MG63 (cell line): ENCODE measurements at places on chromosomes 4 and X. TPM values are rescaled to one million over a fixed set of nuclear protein-coding genes. Genes with fewer than 3 reads are reported as not detected.
A peak's percentile ranks its signal among the peaks of the same experiment; 100 is the strongest.

DNA sequence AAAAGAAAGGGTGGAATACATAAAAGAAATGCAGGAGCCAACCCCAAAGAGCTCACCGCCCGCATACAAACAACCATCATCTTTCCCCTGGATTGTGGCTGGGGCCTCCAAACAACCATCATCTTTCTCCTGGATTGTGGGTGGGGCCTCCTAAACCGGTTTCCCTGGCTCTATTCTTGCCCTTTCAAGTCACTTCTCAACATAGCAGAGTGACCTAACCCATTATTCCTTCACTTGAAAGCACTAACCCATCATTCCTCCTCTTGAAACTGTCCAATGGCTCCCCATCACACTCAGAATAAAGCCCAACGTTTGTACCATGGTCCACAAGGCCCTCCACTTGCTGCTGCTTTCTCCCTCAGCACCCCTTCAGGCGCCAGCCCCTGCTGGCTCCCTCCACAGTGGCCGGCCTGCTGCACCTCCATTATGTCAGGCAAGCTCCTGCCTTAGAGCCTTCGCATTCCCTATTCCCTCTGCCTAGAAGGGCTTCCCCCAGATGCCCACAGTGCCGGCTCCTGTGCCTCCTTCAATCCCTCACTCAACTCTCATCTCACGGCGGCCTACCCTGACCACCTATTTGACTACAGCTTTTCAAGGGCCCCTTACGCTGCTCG is 24.1 kb downstream of the SMIM43 start:
- no peak for DNase-seq

DNA sequence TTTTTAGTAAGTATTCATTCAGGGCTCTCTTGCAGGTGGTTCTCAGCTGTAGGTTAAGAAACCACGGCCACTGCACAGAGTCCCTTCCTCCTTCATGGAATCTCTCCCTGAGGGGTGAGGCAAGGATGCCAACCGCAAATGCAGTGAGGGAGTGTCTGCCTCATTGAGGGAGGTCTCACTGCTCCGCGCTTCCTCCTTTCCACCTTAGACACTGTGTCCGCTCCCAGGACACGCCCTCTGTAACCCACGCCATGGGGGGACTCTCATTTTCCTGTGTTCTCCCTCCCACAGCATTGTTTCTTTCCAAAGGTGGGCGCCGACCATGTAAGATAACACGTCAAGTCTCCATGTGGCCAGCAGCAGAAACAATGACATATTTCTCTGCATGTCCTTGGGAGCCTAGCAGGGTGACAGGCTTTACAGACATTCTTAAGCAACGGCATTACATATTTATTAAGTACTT is 63.2 kb downstream of the SEPSECS start:
- no peak for DNase-seq

DNA sequence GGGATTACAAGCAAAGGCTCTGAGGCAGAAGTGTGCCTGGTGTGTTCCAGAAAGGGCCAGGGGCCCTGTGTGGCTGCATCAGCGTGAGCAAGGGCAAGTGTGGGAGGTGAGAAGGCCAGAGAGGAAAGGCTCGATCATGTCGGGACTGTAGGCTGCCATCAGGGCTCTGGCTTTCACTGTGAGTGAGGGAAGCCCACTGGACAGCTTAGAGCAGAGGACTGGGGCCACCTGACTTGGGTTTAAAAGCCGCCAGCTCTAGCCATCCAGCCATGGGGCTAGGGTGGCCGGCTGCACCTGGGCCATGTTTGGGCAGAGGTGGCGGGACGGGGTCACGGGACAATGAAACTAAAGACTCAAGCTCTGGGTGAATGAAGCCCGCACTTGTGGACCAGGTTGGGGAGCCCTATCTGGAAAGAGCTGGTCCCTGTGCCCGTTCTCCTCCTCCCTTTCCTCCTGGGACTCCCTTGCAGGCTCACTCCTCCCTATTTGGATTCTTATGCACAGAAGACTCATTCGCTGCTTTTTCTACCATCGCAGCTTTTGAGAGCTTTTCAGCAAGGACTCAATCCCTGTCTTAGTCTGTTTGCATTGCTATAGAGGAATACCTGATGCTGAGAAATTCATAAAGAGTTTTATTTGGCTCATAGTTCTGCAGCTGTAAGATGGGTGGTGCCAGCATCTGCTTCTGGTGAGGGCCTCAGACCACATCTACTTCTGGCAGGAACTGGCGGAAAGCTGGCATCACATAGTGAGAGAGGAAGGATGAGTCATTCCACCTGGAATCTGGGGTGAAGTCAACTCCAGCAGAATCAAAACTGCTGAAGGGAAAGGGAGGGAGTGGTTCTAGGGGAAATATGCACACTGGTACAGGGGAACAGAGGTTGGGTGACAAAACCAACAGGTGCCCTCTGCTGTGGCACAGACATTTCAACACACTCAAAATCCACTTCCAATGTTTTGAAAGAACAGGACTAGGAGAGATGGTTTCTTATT is 15.3 kb downstream of the CTAG1B start:
- DNase-seq = peak; percentile 87

GRCh38 chr4:152099555-152099954 is 338.7 kb upstream of the GATB start:
- no peak for DNase-seq

DNA sequence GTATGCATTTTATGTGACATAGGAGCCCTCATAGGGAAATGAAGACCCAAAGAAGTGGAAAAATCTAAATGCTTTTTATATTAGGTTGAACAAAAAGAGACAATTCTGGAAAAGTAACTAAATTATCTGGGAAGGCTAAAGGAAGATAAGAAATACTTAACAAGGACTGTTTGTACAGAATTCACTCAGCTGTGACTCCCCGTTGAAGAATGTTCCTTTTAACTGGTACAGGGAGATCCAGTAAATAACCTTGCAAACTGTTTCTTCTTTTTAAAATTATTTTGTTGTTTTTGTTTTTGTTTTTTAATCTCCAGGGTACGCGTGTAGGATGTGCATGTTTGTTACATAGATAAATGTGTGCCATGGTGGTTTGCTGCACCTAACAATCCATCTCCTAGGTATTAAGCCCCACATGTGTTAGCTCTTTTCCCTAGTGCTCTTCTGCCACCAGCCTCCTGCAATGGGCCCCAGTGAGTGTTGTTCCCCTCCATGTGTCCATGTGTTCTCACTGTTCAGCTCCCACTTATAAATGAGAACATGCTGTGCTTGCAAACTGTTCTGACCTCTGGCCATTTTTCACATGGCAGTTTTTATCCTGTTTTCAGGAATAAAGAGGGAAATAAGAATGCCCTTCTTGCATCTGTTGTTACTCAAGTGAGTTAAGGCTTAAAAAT is 81.7 kb downstream of the PWWP3B start:
- DNase-seq = no peak

DNA sequence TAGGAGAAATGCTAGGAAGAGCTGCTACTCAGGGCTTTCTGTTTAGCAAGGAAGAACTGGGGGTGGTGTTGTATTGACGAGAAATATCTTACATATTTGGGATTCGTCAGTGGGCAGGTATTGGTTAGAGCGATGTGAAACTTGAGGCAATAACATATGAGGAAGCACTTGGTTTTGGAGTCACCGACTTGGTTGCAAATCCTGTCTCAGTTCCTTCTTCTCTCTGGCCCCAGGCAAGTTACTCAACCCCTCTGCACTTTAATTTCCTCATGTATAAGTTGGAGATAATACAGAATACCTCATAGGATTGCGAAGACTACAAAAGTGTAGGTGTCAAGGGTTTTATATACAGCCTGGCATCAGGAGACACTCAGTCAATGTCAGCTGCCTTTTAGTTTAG is 34.1 kb downstream of the GPAT3 start:
- DNase-seq = no peak

DNA sequence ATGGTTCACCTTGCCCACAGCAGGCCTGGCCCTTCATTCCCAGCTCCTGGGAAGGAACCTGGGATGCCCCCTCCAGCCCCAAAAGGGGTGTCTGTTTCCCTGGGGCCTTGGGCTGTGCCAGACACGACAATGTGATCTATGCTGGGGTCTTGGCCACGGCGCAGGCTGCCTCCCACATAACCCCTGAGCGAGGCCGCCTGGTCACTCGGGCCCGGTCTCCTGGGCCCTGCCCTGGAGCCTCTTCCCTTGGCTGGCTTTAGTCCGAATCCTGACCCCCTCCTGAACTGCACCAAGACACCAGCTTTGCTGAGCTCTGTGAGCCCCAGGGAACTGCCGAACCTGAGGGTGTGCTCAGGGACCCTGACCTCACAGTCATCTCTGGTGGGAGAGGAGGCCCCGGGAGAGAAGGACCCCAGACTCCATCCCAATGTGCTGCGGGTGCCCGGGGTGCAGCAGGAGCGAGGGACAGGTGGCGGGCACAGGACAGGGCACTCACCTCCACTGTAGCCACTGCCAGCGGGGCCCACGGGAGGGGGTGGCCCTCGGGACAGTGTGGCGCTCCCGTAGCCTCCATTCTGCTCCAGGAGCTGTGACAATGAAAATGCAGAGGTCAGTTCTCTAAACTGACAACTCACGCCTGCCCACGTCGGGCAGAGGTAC is 42.0 kb downstream of the GAK start:
- DNase-seq = no peak

GRCh38 chr4:48129307-48130014 is 4.6 kb downstream of the TXK start:
- DNase-seq = peak; percentile 7

GRCh38 chrX:24920769-24921168 is 95.0 kb downstream of the ARX start:
- DNase-seq = no peak

- peak; percentile 87 for DNase-seq
Measured at GRCh38 chr4:72312032-72312650, 256.9 kb downstream of the ADAMTS3 start.

- DNase-seq = no peak
Measured at GRCh38 chr4:118954246-118954645, 65.6 kb downstream of the SYNPO2 start.

GRCh38 chr4:170106900-170107299 is 17.1 kb upstream of the AADAT start:
- no peak for DNase-seq

- DNase-seq = peak; percentile 17
Measured at GRCh38 chr4:153296040-153296823, 48.3 kb upstream of the MND1 start.

- no peak for DNase-seq
Measured at GRCh38 chrX:16258882-16259281, 91.6 kb downstream of the MAGEB17 start.

- DNase-seq = no peak
Measured at GRCh38 chr4:7330811-7331681, 103.7 kb downstream of the PSAPL1 start.

DNA sequence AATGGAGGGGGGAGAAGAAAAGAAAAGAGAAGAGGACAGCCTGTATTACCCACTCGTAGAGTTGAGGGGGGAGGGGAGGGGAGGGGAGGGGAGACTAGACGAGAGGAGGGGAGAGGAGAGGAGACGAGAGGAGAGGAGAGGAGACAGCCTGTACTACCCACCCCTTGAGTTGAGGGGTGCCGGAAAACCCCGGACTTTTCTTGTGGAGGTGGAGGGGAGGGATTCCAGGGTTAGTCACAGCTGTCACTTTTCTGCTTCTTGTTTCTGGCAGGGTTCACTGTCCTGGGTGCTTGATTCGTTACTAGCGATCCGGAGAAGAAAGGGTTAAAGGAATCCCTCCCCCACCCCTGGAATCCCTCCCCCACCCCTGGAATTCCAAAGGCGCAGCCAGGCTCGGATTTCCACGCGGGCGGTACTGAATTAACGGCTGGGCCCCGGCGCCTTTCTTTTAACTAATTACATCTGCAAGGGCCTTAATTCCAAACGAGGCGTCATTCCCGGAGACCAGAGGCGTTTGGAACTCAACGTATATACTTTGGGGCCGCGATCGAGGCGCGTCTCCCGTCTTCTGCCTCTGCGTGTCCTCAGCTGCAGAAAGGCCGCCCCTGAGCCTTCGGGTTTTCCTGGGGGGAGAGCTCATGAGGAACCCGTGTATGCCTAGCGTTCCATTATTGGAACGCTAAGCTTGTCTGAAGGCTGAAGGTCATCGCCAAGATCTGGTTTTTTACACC is 20.1 kb upstream of the CSF2RA start:
- no peak for DNase-seq

DNA sequence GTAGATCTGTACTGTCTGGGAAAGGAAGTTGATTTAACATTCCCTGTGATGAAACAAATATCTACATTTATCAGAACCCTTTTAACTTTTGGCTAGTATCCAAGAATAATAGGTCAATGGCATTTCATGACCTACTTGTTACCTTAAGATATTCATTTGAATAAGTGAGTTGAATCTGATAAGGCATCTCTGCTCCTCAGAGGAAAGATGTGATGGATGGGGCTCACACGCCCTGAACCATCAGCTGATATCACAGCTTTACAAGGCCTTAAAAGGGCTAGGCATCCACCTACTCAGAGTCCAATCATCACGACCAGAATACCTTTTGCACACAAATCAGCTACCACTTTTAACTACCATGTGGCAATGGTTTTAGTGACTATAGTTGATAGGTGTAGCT is 90.2 kb upstream of the PDLIM3 start:
- DNase-seq = no peak

GRCh38 chrX:9560219-9560618 is 95.4 kb downstream of the TBL1X start:
- no peak for DNase-seq

GRIA3 gene
- not detected in 2 replicates for total RNA-seq

GPR34 gene
- not detected in 2 replicates for total RNA-seq

SMPX gene
- total RNA-seq = not detected in 2 replicates

CCNA2 gene
- 140 and 157 TPM in 2 replicates for total RNA-seq

PPP2R2C gene
- 0.94 and 3.3 TPM in 2 replicates for total RNA-seq

SPANXA2 gene
- total RNA-seq = not detected in 2 replicates

RBM46 gene
- total RNA-seq = not detected in 2 replicates

EDNRA gene
- 0.16 TPM in 1 of 2 replicates, not detected in the other for total RNA-seq
